ENCODE measurements at places on chromosomes 5 and 9.
A peak's percentile ranks its signal among the peaks of the same experiment; 100 is the strongest.

DNA sequence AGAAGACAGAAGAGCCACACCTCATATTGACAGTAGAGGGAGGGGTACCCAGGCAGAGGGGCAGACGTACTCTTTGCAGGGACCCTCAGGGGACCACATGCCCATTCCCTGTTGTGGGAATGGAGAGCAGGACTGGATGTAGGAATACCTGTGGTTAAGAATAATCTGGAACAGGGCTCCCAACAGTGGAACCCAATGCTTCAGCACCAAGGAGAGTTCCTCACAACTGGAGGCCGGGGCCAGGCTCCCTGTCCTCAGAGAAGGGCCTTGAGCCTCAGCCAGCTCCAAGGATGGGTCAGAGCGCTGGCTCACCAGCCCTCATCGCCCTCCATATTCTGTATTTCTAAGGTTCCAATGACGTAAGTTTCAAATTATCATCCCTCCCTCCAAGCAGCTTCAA is 7.4 kb upstream of the SHC3 start:
- DNase-seq, result peak; percentile 55

DNA sequence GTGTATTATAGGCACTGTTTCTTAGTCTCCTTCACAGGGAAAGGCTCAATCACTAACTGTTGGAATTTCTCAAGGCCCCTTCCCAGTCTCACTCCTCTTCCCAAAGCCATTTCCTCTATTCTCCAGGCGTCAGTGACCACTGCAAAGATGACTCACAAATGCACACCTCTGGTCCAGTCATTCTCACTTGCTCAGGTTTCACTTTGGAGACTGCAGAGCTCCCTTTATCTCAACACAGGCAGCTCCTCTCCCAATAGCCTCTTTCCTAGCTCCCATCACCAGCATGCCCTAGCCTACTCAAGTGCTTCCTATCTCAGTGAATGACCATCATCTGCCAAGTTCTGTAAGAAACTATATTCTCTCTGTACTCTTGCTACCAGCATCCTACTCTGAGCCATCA is 323.6 kb downstream of the NTRK2 start:
- DNase-seq, result no peak

DNA sequence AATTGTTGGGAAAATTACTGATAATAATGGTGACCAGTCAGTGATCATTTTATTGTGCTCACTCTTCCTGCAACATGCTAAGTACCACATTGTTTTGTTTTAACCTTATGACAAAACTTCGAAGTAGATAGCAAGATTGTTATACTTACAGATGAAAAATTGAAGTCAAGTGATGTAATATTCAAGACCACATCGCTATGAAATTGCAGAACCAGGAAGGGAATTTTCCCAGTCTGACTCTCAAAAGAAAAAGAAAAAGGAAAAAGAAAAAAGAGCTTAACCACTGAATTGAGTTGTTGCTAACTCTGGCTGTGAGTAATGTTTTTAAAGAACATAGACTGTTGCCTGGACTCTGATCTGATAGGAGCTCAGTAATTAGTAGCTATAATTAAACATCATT is 170.6 kb upstream of the HAPLN1 start:
- DNase-seq, result no peak

DNA sequence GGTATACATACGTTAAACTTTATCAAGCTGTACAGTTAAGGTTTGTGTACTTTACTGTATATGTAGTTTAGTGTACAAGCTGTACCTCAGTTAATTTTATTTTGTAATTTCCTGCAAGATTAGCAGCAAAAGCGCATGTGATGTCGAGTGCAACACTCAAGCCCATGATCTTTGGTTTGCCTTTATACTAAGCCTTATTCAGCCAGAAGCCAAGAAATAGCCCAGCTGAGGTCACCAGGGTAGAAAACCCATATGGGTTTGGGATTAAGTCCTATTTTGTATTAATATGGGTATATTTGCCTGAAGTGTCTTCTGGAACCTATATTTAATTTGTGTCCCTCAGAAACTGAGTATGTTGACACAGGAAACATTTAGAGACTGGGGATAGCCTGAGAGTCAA is 59.3 kb downstream of the ZFAND5 start:
- DNase-seq, result no peak

DNA sequence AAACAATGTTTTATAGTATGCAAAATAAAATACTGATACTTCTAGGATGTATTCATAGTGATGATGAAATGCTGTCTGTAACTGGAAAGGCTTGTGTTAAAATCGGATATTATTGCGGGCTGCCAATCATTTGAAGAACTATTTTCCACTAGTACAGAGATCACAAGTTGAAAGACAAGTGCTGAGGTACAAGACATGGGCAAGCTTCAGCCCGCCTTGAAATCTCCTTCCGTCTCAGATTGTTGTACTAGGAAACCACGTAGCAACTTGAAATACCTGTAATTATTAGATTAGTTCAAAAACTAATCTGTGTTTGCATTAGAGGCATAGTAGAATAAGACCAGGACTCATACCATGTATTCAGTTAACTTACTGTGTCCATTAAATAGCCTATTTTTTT is 218.2 kb downstream of the ARHGEF28 start:
- no peak for DNase-seq

DNA sequence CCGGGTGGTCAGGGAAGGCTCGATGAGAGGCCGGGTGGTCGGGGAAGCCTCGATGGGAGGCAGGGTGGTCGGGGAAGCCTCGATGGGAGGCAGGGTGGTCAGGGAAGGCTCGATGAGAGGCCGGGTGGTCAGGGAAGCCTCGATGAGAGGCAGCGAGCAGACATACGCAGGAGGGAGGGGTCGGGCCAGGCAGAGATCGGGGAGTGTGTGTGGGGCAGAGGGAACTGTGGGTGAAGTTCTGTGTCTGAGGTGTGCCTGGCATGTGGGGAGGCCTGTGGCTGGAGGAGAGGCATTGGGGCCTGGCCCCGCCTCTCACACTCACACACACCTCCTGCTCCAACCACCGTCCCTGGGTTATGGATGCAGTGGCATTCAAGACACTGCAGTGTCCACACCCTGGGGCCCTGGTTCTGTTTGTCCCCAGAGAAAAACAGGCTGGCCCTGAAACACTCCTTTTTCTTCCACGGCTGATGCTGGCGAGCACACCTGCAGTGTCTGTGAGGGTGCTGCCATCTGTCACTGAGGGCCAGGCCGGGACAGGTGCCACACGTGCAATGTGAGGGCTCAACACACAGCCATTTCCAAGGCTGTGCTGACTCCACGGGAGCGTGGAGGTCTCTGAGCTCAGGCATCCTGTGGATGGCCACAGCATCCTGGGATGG is 6.5 kb upstream of the PLEKHG4B start:
- DNase-seq, result no peak

DNA sequence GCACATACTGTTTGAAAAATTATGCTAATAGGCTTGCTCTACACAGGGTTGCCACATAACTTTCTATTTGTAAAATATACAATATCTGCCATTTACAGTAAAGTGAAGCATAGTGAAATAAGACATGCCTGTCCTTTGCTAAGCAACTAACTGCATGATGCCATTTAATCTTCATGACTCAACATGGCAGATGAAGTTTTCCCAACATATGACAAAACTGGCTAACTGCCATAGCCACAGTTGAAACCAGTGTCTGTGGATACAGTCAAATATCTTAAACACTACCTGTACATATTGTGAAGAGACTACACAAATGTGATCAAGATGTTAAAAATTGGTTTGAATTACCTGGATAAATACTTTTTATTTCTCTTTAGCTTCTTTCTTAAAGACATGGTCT is 3.1 kb upstream of the DMAC1 start:
- DNase-seq, result peak; percentile 49

DNA sequence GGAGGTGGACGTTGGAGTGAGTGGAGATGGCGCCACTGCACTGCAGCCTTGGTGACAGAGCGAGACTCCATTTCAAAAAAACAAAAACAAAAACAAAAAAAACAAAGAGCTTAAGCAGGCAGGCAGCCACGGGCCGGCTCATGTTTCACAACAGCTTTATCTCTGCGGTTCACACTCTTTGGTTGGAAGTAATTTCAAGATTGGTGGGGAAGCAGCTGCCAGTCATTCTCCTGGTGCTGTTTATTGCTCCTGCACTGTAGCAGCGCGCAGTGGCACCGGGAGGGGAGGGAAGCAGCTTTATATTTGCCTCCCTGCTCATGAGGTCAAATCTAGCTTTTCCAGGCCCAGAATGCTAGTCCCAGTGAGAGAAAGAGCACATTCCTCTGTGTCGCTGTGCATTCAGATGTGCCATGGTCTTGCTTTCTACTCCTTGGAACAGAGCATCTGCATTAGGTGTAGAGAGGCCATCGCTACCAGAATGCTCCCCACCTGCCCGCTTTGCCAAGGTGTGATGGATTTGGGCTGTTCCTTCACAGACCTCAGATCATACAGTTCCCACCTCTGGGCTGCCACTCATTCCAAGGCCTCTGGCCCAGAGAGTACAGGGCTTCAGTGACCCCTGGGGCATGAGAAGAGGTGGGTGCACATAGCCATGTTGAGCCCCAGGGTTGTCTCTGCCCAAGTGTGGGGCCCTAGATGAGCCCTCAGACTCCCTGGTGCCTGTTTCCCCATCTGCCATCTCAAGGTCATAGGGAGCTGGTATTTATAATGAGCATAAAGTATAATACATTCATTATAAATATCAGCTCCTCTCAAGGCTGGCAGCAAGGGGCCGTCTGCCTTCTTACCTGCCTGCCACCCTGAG is 270.4 kb downstream of the MED10 start:
- no peak for DNase-seq

DNA sequence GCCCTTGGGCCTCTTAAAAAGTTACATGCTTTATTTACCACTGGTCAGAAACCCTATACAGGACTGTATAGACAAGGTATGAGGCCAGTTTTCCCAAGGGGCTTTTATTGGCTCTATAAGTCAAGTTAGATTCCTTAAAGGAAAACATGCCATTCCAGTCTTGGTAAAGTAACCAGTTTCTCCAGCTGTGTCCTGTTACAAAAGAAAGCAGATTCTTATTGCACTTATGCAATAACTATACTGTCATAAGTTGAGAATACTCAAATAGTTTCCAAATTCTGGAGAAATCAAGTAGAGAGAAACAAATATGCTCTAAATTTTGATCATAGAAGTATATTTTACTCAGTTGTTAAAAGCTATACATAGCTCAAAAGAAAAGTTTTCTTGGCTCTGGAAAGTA is 47.2 kb downstream of the PTGS1 start:
- DNase-seq, result no peak

GRCh38 chr5:6840136-6840793 is 127.0 kb downstream of the TENT4A start:
- DNase-seq, result no peak

DNA sequence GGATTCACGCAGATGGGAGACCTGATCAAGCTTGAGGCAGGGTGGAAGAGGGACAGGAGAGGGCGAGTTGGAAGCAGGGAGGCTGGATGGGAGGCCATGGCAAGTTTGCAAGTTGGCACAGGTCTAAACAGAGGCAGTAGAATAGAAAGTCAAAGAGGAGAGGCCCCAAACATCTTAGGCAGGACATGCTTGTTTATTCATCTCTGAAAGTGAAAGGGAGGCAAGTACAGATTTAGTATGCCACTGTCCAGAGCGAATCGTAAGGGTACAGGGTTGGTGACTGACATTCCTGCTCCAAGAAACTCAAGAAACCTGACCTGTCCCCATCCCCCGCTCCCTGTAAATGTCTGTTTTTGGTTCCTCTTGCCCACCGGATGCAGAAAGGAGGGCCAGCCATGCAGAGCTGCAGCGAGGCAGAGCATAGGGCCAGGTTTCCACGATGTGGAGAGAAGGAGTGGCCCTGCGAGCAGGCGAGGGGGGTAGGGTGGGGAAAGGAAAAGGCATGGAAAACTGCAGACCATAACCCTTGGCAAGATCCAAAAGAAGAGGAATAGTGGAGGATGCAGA is 96.2 kb upstream of the BOD1 start:
- DNase-seq, result no peak

DNA sequence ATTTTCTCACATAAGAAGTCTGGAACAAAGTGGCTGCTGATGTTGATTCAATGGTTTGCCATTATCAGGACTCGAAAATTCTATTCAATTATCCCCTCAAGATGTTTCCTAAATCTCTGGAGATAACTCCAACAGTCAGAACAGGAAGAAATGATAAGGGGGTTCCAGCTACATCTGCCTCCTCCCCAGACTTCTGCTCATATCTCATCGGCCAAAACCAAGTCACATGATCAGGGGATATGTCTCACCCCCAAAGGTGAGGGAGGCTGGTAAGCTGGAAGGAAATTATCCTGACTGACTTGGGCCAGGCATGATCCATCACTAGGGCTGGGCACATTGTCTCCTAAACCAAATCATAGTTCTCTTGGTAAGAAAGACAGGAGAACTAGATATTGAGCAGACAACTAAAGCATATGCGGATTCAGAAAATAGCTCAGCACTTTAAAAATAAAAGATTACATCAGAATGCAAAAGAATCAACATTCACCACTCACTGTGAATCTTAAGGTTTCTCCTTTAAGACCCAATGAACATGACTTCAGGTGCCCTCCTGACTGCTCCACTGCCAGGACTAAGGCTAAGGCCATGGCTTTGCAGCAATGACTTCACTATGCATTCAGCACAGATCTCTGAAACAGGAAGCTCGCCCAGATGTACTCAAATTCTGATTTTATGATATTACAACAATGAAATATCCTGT is 306.3 kb downstream of the ENC1 start:
- DNase-seq, result no peak

DNA sequence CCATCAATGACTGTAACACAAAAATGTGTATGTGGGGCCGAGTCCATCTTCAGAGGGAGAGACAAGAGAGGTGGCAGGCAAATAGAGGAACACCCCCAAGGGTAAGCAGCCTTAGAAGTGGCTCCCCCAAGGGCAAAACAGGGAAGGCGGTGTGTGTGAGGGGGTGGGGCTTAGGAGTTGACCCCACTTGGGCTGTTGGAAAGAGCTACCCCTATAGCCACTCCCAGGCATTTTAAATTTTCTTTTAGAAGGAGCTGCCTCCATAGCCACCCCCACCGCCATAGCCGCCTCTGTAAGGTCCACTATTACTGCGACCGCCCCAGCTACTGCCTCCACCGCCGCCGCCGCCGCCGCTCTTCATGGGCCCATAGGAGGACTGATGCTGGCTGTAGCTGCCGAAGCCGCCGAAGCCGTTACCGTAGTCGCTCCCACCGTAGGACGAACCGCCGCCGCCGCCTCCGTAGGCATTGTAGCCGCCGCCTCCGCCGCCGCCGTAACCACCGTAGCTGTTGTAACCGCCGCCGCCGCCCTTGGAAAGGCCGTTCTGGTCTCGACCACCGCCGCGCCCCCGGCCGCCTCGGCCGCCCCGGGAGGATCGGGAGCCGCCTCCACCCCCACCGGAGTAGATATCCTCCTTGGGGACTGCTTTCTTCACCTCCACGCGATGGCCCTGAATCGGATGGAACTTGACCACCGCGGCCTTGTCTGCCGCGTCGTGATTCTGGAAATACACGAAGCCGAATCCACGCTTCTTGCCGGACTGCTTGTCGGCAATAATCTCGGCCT is 1.1 kb downstream of the HNRNPA0 start:
- peak; percentile 75 for DNase-seq

GRCh38 chr9:14532456-14533115 is 160.6 kb downstream of the ZDHHC21 start:
- no peak for DNase-seq

- DNase-seq, result no peak
Observed at GRCh38 chr9:77016526-77017504, 2.6 kb upstream of the FOXB2 start.

GRCh38 chr5:1799110-1799601 is 481 bp downstream of the MRPL36 start:
- DNase-seq, result peak; percentile 39

Data from RKO (cell line).